ENCODE measurements at places on chromosomes 1 and 21. TPM values are rescaled to one million over a fixed set of nuclear protein-coding genes. Genes with fewer than 3 reads are reported as not detected.

DNA sequence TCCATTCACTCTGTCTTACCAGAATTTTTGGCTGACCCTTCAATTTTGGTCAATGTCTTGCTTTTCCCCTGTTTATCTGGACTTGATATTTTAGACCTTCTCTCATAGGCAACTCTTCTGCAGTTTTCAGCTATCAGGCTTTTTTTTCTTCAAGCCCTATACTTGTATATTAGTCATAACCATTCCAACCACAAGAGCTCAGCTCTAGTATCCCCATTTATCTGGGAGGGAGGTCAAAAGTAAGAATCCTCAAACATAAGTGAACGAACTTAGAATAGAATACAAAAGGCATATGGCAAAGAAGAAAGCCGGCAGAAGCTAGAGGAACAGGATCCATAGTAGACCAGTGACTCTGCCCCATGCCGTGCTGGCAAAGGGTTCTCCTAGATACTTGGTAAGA lies 45.9 kb upstream of the TNFSF4 start:
- no peak overlapping the region for H3K27ac ChIP-seq
- no peaks in the 10 kb centered on the region for H3K36me3 ChIP-seq
- no peaks in the 10 kb centered on the region for H3K27me3 ChIP-seq
- H3K4me1 ChIP-seq = no peaks in the 10 kb centered on the region

GRCh38 chr1:248596615-248597014 lies 885 bp downstream of the OR2T10 start:
- H3K4me1 ChIP-seq = no peaks in the 10 kb centered on the region
- no peaks in the 10 kb centered on the region for H3K27me3 ChIP-seq
- H3K4me3 ChIP-seq = no peak overlapping the region

DNA sequence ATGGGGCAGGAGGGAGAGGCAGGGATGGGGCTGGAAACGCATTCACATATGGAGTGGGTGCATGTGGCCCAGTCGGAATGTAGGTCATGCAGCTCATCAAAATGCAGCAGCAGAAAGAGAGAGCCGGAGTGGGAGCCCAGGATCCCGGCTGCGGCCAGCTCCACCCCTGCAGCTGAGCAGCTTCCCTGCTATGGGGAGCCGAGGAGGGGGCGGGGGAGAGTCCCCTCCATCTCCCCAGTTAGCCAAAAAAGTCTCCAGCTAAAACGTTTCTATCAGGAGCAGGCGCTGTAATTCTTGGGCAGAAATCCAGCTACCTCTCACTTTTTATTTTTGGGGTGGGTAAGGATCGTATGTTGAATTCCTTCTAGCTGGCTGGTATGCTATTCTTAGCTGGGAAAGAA lies 39.7 kb downstream of the MRPL37 start:
- H3K4me3 ChIP-seq = no peak overlapping the region
- DNase-seq = no peak
- H3K27me3 ChIP-seq = no peaks in the 10 kb centered on the region
- H3K27ac ChIP-seq = no peak overlapping the region
- no peaks in the 10 kb centered on the region for H3K36me3 ChIP-seq

DNA sequence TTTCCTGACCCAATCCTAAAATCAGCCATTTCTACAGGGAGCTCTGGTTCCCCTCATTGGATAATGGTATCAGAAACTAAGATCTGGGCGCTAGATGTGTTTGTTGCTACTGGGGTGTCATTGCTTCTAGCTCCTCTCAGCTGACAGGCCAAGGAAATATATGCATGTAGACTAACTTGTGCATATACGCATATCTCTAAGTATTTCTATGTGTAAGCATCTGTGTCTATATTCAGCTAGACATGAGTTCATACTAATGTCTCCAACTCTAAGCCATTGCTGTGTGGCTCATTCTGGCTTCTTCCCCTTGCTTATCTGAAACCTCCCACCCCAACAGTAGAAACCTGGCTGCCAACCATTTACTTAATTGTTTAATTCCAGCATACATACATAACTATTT lies 130.3 kb upstream of the MAGI3 start:
- H3K36me3 ChIP-seq = no peaks in the 10 kb centered on the region
- H3K27ac ChIP-seq = no peak overlapping the region
- peaks cover 15% of the 10 kb centered on the region for H3K4me1 ChIP-seq
- no peak for DNase-seq
- H3K27me3 ChIP-seq = no peaks in the 10 kb centered on the region
- no peak overlapping the region for H3K4me3 ChIP-seq

GRCh38 chr1:98467586-98467985 lies 193.9 kb upstream of the SNX7 start:
- H3K4me1 ChIP-seq = no peaks in the 10 kb centered on the region
- no peak overlapping the region for H3K4me3 ChIP-seq
- H3K27ac ChIP-seq = peak overlapping the region; percentile 55
- no peaks in the 10 kb centered on the region for H3K36me3 ChIP-seq
- H3K27me3 ChIP-seq = no peaks in the 10 kb centered on the region

- no peak overlapping the region for H3K4me3 ChIP-seq
- H3K36me3 ChIP-seq = no peaks in the 10 kb centered on the region
- DNase-seq = no peak
- H3K27me3 ChIP-seq = no peaks in the 10 kb centered on the region
- peaks cover 6% of the 10 kb centered on the region for H3K4me1 ChIP-seq
- no peak overlapping the region for H3K27ac ChIP-seq
These were observed 33.2 kb downstream of the MSTO1 start for GRCh38 chr1:155643230-155643629.

DNA sequence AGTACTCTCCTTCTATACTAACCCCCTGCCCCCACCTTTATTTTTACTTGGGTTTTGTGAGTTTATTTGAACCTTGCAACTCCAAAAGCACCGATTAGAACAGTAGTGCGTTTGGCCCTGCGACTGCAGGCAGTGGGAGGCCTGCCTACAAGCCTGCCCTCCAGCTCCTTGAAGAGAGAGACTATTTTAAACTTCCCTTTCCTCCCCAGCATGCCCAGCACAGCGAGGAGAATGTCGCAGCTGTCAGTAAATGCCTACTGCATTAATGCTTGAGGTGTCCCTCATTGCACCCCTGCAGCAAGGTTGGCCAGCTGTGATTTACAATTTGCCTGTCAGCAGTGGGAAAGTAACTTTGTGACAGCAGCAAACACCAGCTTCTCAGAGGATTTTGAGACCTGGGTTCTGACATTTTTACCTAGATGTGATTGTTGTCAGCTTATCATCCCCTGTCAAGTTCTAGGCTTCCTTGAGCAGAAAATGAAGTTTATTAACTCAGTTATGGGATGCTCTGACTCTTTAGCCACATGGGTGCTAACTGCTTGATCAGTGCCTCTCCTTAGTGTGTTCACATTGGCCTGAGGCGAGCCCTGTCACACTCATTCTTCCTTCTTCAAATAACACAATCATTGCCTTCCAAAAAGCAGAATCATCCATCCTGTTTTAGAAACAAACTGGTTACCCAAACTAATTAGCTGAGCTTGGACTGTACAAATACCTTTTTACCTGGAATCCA lies 170.6 kb downstream of the PDE4B start:
- H3K27me3 ChIP-seq = no peaks in the 10 kb centered on the region
- no peak for DNase-seq
- H3K4me1 ChIP-seq = no peaks in the 10 kb centered on the region
- H3K36me3 ChIP-seq = no peaks in the 10 kb centered on the region

DNA sequence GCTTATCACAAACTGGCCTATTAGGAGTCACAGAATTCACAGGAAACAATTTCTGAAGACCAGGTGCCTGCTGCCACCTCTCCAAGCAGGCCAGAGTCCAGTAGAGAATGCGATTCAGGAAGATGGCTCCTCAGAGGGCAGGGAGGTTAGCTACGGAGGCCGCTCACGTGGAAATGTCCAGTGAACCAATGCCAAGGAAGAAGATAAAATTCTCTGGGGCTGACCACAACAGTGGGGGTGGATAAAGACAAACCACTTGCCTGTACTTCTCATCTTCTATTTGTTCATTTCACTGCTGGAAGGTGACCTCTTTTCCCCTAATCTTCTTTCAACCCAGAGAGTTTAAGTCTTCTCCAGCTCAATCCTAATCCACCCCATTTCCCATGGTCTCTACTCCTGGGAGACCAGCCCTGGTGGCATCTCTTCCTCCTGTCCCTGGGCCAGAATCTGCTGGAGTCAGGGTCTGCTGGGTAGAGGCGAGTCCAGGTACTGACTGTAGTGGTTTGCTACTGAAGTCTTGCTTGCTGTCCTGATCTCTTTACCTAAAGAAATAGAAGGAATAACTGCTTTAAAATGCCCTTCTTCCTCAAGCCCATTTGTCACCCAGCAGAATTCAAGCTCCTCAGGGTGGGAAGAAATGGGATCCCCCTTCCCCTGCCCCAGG lies 3.2 kb downstream of the PSRC1 start:
- H3K4me3 ChIP-seq = no peak overlapping the region

DNA sequence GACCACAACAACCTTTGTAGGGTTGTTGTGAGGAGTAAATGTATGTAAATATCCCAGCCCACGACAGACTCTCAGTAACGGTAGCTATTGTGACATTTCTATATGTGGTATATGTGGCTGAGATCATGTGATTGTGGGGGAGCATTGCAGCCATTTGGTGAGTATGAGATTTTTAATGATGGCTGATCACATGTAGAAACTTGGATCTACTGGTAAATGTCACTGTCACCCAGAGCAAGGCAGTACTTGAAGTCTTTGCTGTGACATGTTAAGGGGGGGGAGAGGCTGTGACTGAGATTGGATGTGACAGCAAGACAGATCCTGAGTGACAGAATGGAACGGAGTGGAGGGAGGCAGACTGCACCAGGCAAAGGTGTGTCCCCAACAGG lies 23.9 kb upstream of the MEF2D start:
- no peak overlapping the region for H3K4me3 ChIP-seq
- H3K27me3 ChIP-seq = no peaks in the 10 kb centered on the region
- no peak for DNase-seq
- H3K36me3 ChIP-seq = no peaks in the 10 kb centered on the region
- H3K4me1 ChIP-seq = no peaks in the 10 kb centered on the region

DNA sequence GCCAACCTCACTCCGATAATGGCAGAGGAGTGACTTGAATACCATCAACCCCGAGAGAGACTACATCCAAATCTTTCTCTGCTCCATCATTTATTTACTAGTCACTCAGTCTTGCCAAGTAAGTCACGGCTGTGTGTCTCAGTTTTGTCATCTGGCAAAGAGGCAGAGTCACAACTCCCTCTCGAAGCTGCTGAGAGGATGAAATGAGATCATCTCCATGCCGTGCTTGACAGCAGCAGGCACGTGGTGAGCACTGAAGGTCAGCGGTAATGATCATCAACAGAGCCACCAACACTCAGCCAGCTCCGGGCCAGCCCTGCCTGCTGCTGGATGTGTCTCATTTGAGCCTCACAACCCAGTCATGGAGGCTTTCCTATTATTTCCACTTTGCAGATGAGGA lies 19.9 kb downstream of the ALDH4A1 start:
- H3K27me3 ChIP-seq = no peaks in the 10 kb centered on the region
- no peak for DNase-seq
- H3K36me3 ChIP-seq = no peaks in the 10 kb centered on the region
- no peaks in the 10 kb centered on the region for H3K4me1 ChIP-seq

GRCh38 chr1:106756752-106757151 lies 299.7 kb upstream of the PRMT6 start:
- H3K36me3 ChIP-seq = no peaks in the 10 kb centered on the region
- H3K4me3 ChIP-seq = no peak overlapping the region
- H3K27me3 ChIP-seq = no peaks in the 10 kb centered on the region
- H3K27ac ChIP-seq = no peak overlapping the region
- no peak for DNase-seq

DNA sequence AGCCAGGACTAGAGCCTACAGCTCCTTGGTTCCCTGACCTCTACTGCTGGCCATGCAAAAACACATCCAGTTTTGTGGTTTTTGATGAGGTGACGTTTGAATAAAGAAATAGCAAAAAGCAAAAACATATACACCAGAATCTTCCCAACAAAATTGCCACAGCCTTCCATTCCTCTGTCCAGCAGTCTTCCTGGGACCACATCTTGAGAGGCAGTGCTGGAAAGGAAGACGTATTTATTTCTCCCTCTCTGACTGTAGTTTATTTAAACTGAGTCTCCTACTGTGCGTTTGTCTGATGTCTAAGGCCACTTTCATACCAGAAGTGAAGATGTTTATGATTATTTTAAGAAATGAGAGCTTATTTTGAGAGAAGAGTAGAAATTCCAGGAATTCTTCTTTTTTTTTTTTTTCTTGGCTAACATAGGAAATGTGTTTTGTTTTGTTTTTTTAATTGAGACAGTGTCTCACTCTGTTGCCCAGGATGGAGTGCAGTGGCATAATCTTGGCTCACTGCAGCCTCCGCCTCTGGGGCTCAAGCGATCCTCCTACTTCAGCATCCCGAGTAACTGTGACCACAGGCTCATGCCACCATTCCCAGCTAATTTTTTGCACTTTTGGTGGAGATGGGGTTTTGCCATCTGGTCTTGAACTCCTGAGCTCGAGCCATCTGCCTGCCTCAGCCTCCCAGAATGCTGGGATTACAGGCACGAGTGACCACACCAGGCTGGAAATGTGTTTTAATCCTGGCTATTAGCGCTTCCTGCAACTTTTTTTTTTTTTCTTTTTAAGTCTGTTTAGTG lies 118.5 kb downstream of the ITSN1 start:
- H3K27me3 ChIP-seq = no peaks in the 10 kb centered on the region
- H3K4me3 ChIP-seq = no peak overlapping the region
- peaks cover 24% of the 10 kb centered on the region for H3K4me1 ChIP-seq
- H3K27ac ChIP-seq = peak overlapping the region; percentile 81

The RAB7B gene
- not detected for total RNA-seq

The SYT2 gene
- 0.09 TPM for total RNA-seq

The LCE1C gene
- total RNA-seq = not detected

The SLC45A1 gene
- total RNA-seq = 0.44 TPM

The WDR77 gene
- 30.1 TPM for total RNA-seq

The SHISAL2A gene
- total RNA-seq = 3.2 TPM

The XCL2 gene
- total RNA-seq = not detected

The RXRG gene
- total RNA-seq = not detected

The SYTL1 gene
- total RNA-seq = 11.2 TPM

The RNU1-3 gene
- total RNA-seq = 1,622 TPM

The PLA2G2C gene
- total RNA-seq = not detected

The TENT5C gene
- 19.8 TPM for total RNA-seq

The S100A9 gene
- total RNA-seq = not detected
